ENCODE measurements at places on chromosomes 3 and 15.

DNA sequence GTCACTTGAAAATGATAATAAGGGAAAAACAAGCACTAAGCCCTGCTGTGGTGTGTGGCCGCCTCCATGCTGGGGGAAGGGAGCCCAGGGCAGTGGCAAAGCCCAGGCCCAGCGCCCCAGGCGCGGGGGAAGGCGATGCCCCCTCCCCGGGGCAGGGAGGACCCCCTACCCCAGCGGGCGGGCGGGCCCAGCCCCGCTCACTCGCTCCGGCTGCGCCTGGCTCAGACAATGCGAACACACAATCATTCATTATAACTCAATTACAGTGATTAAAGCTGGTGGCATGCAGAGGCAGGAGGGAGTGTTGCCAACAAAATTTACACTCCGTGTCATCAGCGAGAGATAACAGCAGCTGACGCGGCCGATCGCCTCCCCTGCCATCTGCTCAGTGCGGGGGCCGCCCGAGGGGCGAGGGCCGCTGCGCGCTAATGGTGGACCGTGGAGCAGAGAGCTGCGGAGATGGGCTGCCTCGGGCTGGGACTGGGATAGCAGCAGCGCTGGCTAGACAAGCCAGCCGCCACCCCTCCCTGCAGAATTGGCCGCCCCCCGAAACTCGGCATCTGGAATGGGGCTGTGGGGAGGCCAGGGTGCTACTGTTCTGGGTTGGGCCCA is 64.1 kb downstream of the TLE3 start:
- peak; percentile 81 for DNase-seq

DNA sequence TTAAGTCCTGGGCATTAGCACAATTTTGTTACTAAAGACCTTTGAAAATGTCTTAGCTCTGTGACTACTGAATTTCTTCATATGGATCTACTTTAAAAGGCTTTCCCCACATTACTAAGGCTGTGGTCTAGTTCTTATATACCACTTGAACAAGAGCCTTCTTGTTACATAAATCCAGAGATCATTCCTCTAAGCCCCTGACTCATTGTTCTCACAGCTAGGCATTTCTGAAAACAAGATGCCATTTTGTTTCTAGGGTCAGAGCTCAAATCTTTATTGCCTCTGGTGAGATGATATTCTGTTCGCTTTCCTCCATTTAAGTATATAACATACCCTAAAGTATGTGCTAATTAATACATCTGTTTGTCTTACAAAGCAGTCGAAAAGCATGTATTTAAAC is 29.8 kb upstream of the LPP start:
- DNase-seq, result no peak

GRCh38 chr3:27378331-27378730 is 9.1 kb upstream of the NEK10 start:
- no peak for DNase-seq

DNA sequence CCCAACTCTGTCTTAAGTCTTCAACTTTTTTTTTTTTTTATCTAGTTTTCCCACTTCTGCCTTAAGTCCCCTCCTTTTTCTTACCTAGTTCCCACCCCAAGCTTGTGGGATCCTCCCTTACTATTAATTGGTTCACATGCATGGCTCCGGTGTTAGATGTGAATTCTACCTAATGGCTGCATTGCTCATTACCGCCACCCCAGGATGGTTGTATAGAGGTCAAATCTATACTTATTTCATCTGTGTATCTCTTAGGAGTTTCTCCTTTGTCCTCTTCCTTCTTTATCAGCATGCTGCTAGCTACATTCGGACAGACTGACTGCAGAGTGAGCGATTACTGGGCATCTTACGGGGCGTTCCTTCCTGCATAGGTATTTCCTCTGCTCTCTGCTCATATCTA is 605.7 kb upstream of the GRM7 start:
- no peak for DNase-seq

DNA sequence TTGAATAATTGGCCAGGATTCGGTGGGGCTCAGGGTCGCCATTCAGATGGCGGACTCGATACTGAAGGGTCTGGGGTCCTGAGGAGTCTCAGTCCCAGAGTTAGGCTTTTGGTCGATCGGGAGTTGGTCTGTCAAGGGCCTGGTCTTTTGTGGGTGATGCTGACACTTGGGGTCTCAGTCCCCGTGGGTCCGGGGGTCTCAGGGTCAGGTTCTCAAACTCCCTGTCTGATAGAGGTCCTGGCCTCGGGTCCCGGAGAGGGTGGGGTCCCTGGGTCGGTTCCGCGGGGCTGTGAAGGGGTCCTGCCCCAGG is 467 bp downstream of the NCKIPSD start:
- no peak for DNase-seq

DNA sequence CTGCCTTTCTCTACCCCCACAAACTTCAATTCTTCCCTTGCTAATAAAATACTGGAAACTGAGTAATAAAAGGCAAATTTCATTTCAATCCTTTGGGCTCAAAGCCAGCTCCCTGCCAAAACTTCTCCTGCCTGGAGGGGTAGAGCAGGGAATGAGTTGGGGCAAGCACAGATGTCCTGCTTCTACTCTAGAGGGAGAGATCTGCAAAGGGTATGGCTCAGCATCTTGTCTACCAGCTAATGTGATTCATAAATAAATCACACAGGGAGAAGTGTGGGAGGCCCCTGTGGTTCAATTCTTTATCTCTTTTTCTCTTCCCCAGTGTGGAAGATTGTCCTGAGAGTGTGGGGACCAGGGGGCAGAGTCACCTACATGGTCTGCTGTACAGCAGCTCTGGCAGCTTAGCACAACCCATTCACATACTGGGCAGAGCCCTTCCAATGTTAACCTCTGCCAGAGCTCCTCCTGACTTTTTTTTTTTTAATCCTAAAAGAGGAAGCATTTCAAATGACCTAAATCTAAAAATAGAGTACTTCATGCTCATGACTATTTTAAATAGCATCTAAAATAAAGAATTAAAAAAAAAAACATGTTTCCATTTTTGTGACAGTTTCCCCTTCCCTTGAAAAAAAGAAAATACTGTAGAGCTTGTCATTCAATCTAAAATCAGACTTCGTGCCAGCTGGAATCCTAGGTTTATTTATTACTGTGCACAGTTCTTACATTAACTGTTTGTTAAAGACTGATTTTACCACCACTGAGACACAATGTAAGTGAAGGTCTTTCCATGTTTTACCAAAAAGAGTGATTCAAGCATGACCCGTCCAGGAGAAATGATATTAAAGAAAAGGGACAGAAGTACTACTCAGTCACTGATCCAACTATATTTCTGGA is 1083.7 kb upstream of the CFAP20DC start:
- DNase-seq, result no peak

DNA sequence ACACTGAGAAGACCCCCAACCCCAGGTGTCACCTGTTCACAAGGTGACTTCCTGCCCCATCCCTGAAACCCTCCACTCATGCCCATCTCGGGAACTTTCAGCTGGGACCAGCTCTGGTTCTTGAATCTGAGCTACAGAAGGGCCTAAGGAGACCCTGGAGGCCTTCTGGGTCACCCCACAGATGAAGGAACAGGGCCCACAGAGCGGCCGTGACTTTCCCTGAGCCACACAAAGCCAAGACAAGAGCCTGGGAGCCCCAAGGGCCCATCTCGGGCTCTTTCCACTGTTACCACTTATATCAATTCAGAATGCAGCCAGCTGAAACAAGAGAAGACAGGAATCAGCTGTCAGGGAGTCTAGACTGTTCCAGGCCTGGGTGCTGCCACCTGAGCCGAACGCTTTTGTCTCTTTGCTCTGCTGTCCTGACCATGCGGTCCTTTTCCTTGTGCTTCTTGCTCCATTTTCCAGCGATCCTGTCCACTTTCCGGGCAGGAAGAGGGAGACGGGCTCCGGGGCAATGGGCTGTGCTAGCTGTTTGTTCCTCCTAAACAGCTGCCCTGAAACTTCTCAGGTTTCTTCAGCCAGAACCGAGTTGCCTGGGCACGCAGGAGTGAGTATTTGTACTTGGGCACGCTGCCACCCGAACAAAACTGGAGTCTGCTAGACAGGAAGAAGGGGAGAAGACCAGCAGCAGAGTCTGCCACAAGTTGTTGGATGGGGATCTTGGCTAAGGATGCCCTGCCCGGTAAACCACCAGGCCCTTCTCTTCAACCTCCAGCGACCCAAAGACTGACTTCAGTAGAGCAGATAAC is 28.0 kb upstream of the PIGZ start:
- no peak for DNase-seq

GRCh38 chr15:60763688-60764087 is 284.7 kb upstream of the ICE2 start:
- DNase-seq, result no peak

DNA sequence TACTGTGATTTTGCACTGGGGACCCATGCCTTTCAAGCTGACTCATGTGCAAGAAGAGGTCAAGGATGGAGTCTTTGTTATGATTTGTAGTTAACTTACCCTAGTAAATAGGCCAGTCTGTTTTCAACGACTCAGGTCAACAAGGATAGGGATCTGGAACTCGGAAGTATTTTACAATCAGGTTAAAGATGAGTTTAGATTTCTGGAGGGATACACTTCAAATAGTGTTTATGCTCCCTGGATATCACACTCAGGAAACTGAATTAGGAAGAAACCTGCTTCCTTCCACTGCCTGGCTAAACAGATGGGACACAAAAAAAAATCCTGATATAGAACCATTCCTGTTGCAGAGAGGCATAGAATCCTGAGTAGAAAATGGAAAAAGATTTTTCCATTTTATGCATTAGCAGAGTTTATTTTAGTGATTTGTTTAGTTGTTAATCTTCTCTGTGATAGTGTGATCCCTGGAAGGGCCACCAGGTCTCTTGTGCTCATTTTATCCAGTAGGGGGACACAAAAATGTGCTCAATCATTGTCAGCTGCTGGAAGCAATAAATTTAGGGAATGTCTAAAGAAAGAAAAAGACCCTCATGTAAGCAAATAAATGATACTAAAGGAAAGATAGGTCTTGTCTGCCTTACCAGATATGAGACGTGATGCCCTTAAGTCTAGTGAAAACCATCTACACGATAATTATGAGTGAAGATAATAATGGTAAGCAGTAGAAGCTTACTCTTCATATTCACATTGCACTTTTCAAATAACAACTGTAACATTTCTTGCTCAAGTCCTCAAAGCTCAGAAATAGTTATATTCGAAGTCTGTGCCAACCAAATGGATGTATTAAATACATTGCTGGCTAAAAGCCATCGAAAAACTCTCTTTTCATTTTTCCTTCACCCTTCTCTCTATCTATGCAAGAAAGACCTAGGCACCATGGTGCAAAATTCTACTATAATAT is 452.1 kb upstream of the KCNMB2 start:
- DNase-seq, result peak; percentile 34

DNA sequence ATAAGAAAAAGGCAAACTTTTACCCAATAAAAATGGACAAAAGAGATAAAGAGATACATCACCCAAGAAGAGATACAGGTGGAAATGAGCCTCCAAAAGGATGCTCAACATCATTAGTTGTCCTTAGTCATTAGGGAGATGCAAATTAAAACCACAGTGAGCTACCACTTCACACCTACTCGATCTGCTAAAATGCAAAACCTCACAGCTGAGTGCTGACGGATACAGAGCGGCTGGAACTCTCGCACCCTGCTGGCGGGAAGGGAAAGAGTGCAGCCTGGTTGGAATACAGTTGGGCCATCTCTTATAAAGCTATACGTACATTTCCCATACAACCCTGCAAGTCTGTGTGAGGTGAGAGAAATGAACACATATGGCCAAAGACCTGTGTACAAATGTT is 78.5 kb upstream of the PRR20G start:
- no peak for DNase-seq

DNA sequence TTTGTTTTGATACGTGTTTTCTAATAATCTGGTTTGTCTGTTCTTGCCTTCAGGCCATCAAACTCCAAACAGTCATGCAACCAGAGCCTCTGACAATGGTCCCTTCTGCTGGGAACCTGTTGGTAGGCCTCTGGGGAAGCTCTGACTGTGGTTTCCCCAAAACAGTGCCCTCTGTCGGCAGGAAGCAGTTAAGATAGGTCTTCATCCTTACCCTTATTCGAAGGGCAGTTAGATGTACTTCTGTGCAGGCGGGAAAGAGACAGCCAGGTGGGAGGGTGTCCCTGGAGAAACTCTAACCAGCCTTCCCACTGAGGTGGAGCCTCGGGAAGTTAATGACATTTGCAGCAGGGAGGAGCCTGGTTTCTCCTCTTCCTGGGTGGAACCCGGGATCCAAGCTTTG is 81.6 kb upstream of the CHMP2B start:
- DNase-seq, result no peak

GRCh38 chr3:184008161-184008560 is 9.5 kb downstream of the ABCC5 start:
- no peak for DNase-seq

DNA sequence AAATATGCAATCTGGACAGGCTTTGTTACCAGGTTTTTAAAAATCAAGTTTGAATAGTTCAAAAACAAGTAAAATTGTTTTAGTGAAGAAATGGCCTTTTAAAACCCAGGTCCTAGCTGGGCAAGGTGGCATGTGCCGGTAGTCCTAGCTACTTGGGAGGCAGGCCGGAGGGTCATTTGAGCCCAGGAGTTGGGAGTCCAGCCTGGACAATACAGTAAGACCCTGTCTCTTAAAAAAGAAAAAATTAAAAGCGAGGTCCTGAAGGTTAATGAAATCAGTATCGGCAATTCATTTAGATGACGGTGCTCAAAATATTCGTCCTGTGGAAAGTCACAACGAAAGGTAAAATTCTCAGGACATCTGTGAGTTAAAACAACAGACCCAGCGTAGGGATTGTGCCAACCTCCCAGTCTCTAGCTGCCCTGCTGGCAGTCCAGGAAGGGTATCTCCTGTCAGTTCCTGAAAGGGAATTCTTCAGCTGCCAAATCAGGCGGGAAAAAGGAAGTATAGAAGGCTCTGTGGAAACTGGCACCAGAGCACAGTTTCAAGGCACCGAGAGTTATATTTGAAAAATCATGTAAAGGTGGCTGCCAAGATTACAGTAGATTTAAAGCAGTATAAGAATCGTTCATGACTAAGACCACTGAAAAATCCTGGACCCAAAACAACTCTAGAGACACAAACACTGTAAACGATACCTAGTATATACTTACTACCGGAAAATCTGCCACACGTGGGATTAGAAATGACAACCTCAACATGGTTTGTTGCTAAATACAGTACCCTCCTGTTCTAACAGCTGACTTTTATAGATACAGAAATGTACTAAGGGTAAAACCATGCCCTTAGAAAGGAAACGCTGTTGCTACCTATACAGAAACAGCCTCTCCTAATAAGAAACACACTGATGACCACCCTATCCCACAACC is 1.2 kb upstream of the ABHD17C start:
- no peak for DNase-seq

GRCh38 chr3:57864853-57865252 is 108.7 kb downstream of the SLMAP start:
- peak; percentile 50 for DNase-seq

- DNase-seq, result peak; percentile 22
These were observed 49.3 kb downstream of the HHLA2 start for GRCh38 chr3:108345492-108346205.

- DNase-seq, result peak; percentile 65
These were observed 30.9 kb downstream of the ITPR1 start for GRCh38 chr3:4523710-4524698.

GRCh38 chr15:25568751-25569150 is 129.9 kb upstream of the UBE3A start:
- no peak for DNase-seq

Data from foreskin fibroblast (primary cell).